ENCODE measurements at places on chromosomes 6 and 20. TPM values are rescaled to one million over a fixed set of nuclear protein-coding genes. Genes with fewer than 3 reads are reported as not detected.

The TUBB2B gene
- total RNA-seq: 1.6 TPM

The LEMD2 gene
- 39.1 TPM for total RNA-seq

The DYNLRB1 gene
- total RNA-seq: 216 TPM

The ANGPT4 gene
- total RNA-seq: not detected

The ULBP1 gene
- total RNA-seq: not detected

The DTNBP1 gene
- 33.5 TPM for total RNA-seq

DNA sequence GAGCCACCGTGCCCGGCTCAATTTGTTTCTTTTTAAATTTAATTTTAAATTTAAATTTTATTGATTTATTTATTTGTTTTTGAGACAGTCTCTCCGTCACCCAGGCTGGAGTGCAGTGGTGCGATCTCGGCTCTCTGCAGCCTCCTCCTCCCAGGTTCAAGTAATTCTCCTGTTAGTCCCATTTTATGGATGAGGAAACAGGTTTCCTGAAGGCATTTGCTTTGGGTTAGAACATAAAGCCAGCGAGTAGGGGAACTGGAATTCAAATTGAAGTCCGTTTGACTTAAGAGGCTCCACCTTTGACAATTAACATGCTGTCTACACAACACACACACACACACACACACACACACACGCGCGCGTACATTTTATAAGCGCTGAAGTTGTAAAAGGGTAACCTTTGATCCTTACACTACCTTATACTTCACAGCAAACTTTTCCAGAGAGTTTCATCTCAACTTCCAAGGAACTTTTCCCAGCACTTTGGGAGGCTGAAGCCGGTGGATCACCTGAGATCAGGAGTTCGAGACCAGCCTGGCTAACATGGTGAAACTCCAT is 232.0 kb downstream of the BCAS1 start:
- no peak for DNase-seq

GRCh38 chr20:37519508-37520418 is 1.3 kb upstream of the NNAT start:
- DNase-seq: peak; percentile 60

GRCh38 chr20:58514321-58515232 is 622 bp downstream of the APCDD1L start:
- DNase-seq: no peak

- DNase-seq: no peak
Measured at GRCh38 chr6:73980096-73980495, 284.1 kb downstream of the CD109 start.

- no peak for DNase-seq
Measured at GRCh38 chr20:51700809-51701285, 67.3 kb downstream of the ATP9A start.

GRCh38 chr20:57742507-57743181 is 32.8 kb upstream of the PMEPA1 start:
- DNase-seq: no peak

- DNase-seq: no peak
Measured at GRCh38 chr6:87501809-87502572, 29.2 kb downstream of the SLC35A1 start.

- no peak for DNase-seq
Measured at GRCh38 chr6:111673937-111674336, 68.3 kb upstream of the TRAF3IP2 start.

GRCh38 chr20:34022839-34023234 is 29.1 kb downstream of the RALY start:
- no peak for DNase-seq

- no peak for DNase-seq
Measured at GRCh38 chr20:44990425-44990824, 24.1 kb downstream of the STK4 start.

DNA sequence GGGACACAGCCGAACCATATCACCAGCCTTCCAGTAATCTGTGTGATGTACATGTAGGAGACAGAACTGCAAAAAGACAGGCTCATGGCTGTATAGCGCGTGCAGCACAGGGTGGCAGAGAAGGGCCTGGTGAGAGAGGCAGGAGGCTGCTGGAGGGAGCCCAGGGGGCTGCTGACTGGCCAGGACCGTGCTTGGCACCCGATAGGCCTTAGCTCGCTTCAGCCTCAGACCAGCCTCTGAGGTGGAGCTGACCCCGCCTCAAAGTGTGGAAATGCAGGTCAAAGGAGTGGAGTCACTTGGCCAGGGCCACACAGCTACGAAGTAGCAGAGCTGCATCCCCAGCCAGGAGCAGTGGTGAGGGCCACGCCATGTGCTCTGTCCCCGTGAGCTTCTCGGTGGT is 707.6 kb downstream of the QKI start:
- DNase-seq: no peak

DNA sequence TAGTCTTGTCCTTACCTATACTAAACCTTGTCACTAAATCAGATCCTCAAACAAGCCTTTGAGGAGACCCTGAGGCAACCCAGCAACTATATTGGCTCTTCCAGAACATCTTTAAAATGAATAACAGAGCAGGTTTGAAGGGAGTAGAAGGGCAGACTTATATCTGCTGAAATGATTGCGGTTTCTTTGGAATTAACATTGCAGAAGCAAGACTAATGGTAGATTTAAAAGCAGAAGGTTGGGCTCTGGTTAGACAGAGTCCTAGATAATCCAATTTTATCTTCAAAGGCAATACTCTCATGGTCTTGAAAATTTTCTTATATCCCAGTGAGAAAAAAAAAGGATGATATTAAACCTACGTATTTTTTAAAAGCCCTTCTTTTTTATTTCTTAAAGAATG is 19.1 kb downstream of the FHL5 start:
- DNase-seq: no peak

GRCh38 chr6:344816-345340 is 46.7 kb upstream of the IRF4 start:
- no peak for DNase-seq

DNA sequence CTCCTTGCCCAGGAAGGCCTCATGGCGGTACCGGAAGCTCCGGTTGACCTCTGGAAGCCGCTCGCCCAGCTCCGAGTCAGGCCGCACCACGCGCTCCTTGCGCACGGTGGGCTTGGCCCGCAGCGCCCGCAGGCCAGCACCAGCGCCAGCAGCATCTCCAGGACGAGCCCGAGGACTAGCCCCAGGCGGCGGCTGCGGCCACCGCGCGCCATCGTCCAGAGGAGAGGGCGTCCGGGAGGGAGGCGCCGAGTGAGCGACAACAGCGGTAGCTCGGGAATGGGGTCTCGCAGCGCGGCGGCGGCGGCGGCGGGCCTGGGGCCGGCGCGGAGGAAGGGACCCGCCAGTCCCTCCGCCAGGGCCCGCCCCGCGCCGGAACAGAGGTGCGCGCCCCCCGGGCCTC is 27.6 kb upstream of the CGA start:
- no peak for DNase-seq

- no peak for DNase-seq
Measured at GRCh38 chr20:42714298-42715141, 475.2 kb downstream of the PTPRT start.

Data from gastrocnemius medialis (tissue), 4 donors.